Activated CD4-positive, alpha-beta T cell treated with anti-CD3 and anti-CD28 coated beads for 1 hour (primary cell): ENCODE measurements at places on chromosomes 7 and 10.

GRCh38 chr7:46767071-46767470 lies 814.8 kb downstream of the TNS3 start:
- no peak for DNase-seq

DNA sequence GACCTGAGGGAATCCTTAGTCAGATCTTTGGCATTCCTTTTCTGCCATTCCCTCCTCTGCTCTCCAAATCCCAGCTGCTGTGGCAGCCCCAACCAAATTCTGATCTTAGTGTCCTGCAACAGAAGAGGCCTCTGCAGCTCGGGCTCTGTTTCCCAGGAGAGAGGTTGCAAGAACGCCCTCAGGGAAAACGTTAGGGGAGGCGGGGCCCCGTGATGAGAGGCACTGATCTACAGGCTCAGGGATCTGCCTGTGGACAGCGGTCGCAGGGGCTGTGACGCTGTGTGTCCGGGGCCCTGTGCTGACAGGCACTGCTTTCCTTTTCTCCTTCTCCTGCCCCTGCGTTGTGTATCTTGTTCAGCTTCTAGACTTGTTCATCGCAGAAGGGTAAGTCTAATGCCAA lies 57.3 kb upstream of the DPYSL4 start:
- DNase-seq, result no peak

DNA sequence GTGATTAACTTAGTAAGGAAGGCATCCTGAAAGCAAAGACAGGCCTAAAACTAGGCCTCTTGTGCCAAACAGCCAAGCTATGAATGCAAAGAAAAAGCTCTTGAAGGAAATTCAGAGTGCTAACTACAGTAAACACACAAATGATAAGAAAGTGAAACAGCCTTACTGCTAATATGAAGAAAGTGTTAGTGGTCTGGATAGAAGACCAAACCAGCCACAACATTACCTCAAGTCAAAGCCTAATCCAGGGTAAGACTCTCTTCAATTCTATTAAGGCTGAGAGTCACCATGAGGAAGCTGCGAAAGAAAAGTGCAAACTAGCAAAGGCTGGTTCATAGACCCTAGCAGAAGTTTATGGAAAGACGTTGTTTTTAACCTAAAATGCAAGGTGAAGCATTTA lies 66.0 kb downstream of the IPMK start:
- DNase-seq, result no peak

- no peak for DNase-seq
These were observed 42.9 kb downstream of the ANTXRL start for GRCh38 chr10:46329690-46330016.

- DNase-seq, result no peak
These were observed 5.7 kb downstream of the HIP1 start for GRCh38 chr7:75732764-75733630.

- DNase-seq, result no peak
These were observed 226.2 kb downstream of the PTPRN2 start for GRCh38 chr7:158361326-158361946.

- no peak for DNase-seq
These were observed 5.0 kb upstream of the ATP6V0E2 start for GRCh38 chr7:149868623-149869290.

DNA sequence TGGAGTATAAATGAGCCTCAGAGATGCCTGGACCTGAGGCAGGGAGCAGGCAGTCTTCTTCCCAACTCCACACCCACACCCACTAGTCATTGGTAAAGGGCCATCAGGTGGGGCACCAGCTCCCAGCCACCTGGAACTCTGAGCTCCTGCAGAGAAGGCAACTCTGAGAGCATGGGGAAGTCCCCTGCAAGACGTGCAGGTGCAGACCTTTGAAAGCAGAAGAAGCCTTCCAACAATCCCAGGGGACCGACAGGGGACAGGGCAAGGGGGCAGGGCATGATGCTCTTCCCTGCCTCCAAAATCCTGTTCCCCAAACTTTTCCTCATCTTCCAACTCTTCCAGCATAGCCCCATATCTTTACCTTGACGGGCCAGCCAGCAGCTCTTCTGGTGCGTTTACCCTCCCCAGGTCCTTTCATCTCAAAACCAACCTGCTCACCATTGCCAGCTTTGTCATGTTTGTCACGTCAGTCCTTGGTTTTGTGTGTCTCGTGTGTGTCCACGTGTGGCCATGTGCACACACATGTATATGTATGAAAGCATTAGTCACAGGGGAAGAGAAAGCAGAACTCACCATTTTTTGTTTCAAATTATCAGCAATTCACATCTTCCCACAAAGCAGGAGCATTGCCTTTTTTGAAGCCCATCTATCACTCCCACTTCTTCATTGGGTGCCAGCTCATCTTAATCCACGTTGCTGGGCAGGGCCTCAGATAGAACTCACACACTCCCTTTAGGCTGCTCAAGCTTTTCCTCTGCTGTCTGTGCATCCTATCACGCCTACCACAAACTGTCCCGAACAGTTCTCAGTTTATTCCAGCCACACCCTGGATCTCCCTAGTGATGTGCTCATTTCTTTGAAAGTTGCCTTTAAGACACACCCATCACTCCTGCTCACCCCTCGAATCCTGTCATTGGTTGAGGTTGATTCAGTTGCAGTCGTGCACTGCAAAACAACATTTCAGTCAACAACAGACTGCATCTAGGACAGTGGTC lies 41.0 kb upstream of the AMPH start:
- no peak for DNase-seq

- no peak for DNase-seq
These were observed 86.0 kb downstream of the SPDYE5 start for GRCh38 chr7:75578081-75578480.

DNA sequence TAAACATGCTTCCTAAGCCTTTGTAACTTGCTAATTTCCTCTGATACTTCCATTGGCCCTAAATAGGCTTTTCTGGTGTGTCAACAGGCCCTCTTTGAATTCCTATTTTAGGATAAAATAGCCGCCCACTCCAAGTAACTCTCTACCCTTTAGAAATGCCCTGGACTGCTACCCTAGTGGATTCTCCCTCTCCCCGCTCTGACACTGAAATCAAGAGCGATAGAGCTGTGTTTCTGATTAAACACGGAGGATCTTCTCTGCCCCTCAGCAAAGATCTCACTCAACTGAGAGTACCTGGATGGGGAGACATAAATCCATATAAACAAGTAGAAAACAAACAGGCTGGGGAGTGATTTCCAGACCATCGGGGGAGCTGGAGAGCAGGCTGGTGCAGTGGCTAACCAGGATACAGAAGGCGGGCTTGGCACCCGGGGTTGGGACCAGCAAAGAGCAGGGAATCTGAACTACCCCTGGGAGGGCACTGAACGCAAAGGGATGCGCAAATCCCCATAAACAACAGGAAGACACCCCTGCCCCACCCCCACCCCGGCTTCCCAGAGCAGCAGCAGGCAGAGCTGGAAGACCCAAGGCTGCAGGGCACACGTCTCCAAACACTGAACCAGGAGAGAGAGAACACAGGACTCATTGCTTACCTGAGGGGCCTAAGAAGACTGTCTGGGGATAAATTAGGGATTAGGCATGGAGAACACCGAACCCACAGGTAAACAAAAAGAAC lies 2.5 kb downstream of the ASB13 start:
- DNase-seq, result no peak

GRCh38 chr10:34205452-34205851 lies 609.6 kb downstream of the PARD3 start:
- DNase-seq, result no peak
